Stimulated activated CD4-positive, alpha-beta T cell treated with anti-CD3 and anti-CD28 coated beads, Interleukin-15, amount 100 ng/mL, for 1 hour (primary cell): ENCODE measurements at places on chromosomes 5 and 9.

GRCh38 chr5:33936004-33936380 lies 194 bp upstream of the RXFP3 start:
- peak; percentile 18 for DNase-seq

- DNase-seq = no peak
Measured at GRCh38 chr9:35776018-35776417, 15.4 kb upstream of the NPR2 start.

GRCh38 chr5:177336112-177336511 lies 15.4 kb downstream of the LMAN2 start:
- no peak for DNase-seq

- peak; percentile 28 for DNase-seq
Measured at GRCh38 chr9:130433168-130433946, 11.4 kb upstream of the ASS1 start.

GRCh38 chr9:135711881-135712280 lies 9.9 kb downstream of the KCNT1 start:
- no peak for DNase-seq

- DNase-seq = no peak
Measured at GRCh38 chr9:136051837-136052471, 43.1 kb downstream of the NACC2 start.

GRCh38 chr9:14313378-14313940 lies 482 bp downstream of the NFIB start:
- no peak for DNase-seq

GRCh38 chr5:66620711-66621110 lies 24.5 kb downstream of the MAST4 start:
- no peak for DNase-seq

GRCh38 chr5:74146796-74147195 lies 493.7 kb downstream of the ENC1 start:
- no peak for DNase-seq

- DNase-seq = no peak
Measured at GRCh38 chr5:154331924-154332323, 113.9 kb upstream of the SAP30L start.

GRCh38 chr9:135878528-135879236 lies 28.7 kb downstream of the CAMSAP1 start:
- DNase-seq = no peak

DNA sequence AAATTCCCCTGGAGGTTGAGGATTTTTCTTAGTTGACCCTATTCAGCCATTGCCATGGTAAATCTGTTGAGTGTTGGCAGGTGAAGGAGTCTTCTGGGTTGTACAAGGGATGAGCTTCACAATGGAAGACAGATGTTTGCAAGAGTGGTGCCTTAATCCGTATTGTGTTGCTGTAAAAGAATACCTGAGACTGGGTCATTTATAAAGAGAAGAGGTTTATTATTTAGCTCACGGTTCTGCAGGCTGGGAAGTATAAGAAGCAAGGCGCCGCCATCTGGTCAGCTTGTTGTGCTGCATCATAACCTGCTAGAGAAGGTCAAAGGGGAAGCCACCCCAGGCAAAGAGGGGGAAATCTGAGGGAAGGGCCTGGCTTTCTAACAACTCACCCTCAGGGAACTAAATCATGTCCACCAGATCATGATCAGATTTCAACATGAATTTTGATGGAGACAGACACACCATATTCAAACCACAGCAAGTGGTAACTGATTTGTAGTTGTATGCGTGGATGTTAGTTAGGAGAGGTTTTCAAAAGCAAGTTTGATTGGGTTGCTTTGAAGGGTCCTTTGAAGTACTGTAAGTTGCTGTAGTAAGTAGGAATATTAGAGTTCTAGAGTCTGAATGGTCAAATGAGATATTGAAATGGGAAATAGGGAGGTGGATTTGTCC lies 2.5 kb downstream of the TNPO1 start:
- DNase-seq = peak; percentile 24

DNA sequence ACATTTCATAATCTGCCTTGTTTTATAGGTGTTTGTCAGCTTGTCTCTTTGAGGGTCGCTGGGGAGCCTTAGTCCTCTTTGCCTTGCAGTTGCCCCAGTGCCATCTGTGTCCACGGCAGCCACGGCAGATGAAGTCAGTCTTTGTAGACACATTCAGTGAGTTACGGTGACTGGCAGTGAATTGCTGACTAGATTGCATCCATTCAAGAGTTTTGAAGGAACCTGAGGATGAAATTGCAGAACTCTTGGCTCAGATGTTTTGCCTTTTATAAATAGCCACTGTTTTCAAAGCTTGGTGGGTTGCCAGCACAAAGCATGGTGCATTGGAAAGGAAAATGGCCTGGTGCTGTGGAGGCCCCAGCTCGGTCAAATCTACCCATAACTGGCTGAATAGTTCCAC lies 125.6 kb downstream of the TRIO start:
- no peak for DNase-seq

GRCh38 chr5:127012916-127013315 lies 17.4 kb downstream of the MARCHF3 start:
- no peak for DNase-seq

GRCh38 chr5:88734983-88735382 lies 148.0 kb downstream of the MEF2C start:
- no peak for DNase-seq

DNA sequence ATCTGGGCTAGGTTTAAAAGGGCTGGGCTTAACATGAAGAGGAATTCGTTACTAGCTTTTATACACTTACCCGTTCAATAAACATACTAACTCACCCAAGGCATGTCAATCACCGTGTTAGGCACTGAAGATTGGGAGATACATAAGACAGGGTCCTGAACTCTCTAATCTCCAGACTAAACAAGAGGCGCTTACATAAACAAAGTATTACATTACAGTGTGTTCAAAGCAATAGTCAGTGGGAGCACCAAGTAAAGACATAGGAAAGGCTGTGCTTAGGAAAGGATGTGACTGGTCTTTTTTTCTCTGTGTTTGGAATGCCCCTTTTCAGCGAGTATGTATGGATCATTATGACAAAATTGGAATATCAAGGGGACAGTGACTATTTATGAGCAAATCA lies 203.6 kb upstream of the ADRA1B start:
- DNase-seq = no peak

- DNase-seq = no peak
Measured at GRCh38 chr5:156532921-156533320, 206.0 kb downstream of the SGCD start.

DNA sequence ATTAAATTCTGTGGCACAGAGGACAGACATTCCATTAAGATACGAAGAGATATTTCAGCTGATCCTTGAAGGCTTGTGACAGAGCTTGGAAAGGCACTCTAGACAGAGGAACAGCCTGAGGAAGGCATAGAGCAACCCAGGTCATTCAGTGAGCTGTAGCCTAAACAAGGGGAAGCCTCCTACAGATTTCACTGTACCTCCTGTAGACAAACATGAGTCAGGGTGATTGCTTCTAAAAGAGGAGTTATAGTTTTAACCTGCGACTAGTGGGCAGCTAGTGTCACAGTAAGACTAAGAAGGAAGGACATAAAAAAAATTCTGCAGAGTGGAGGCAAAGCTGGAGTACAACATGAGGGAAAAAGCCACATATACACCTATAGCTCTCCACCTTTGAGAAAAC lies 43.5 kb upstream of the ANKDD1B start:
- DNase-seq = no peak

DNA sequence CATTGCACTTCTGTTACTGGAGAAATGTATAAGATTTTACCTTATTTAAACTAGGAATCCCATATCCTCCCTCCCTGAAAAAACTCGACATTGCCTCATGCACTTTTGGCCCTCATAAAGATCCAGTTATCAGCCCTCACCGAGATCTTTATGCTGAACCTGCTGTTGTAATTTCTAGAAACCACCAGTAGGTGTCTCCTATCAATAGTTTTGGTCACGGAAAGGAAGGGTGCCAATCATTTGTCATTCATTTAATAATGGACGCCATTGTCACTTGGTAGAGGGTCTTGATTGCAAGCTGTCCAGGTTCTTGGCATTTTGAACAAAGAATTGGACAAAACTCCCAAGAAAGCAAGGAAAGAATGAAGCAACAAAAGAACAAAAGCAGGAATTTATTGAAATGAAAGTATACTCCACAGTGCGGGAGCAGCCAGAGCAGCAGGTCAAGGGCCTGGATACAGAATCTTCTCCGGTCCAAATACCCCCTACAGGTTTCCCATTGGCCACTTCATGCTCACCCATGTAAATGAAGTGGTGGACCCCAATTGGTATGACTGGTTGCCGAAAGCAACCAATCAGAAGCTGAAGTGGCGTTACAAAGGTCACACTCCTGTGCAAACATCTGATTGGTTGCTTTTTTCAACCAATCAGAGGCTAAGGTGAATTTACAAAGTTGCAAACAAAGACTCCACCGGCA lies 524.3 kb downstream of the PSAT1 start:
- no peak for DNase-seq

GRCh38 chr9:114371973-114372917 lies 15.5 kb downstream of the AKNA start:
- no peak for DNase-seq

DNA sequence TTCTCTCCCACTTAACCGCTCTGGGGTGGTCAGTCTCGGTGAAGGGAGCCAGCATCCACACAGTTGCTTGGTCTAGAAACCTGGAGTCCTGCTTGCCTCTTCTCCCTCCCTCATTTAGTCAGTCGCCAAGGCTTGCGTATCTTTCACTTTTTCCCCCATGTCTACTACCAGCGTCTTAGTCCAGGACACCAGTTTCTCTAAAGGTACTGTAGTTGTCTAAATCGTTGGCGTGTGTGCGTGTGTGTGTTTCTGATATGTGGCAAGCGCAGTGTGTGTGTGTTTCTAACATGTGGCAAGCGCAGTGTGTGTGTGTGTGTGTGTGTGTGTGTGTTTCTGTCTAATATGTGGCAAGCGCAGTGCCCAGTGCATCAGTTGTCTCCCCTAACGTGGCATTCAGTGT lies 641 bp downstream of the ATP6V1G1 start:
- DNase-seq = no peak

- no peak for DNase-seq
Measured at GRCh38 chr9:129612123-129612522, 8.8 kb downstream of the C9orf50 start.

DNA sequence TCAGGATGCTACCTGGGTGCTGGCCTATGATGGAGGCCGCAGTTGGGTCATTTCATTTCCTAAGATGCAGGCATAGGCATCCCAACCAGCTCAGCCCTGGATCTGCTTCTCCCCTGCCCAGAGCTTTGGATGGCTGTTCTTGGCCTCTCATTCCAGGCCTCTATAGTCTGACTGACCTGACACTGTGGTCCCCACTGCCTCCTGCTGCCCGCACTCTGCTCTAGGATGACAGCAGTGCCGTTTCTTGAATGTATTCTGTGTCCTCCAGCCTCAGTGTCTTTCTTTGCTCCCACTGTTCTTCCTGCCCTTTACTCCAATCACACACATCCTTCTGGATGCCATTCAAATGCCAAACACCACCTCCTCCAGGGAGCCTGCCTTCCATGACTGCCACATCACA lies 235.7 kb downstream of the HSPA4 start:
- DNase-seq = no peak

DNA sequence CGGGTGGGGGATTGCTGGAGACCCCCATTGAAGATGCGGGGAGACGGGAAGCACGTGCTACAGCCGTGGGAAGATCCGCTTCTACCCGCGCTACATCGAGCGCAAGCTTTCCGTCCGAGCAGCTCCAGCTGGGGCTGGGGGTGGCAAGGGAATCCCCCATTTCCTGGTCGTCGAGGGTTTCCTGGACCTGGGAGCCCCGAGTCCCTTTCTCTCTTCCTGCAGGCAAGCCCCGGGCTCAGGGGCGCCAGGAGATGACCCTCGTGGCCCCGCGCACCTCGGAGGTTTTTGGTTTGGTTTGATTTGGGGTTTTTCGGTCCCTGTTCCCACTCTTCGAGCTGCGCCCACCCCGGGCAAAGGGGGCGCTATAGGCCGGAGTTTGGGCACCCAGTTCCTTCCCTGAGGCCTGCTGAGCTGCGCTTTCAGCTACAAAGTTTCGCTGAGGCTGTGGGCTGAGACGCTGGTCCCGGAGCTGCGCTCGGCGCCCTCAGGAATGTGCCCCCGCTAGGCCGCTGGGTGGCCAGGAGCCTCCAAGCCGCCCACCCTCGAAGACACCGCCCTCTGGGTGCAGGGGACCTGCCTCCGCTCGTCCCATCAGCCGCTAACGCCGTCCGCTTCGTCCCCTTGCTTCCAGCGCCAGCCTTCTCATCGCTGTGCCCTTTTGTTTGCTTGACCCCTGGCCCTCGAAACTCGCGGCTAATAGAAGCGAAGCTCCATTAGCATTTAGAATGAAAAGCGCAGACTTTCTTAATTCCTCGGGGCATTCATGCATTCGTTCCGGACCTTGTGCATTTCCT lies 2.9 kb downstream of the NR4A3 start:
- peak; percentile 49 for DNase-seq

DNA sequence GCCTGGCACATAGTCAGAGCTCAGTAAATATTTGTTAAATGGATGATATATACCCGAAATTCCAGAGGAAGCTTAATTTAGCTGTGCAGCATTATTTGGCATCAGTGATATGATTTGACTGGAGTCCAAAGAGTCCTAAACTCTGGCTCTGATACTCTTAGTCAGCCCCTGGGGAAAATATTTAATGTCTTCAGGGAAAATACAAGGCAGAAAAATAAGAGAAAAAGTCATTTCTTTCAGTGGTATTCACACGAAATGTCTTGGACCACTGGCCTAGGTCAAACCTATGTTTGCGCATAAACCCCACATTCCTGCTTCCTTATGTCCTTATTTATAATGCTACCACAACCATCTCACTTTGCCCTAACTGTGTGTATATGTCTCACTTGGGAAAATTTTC lies 23.8 kb downstream of the GLRA1 start:
- no peak for DNase-seq

DNA sequence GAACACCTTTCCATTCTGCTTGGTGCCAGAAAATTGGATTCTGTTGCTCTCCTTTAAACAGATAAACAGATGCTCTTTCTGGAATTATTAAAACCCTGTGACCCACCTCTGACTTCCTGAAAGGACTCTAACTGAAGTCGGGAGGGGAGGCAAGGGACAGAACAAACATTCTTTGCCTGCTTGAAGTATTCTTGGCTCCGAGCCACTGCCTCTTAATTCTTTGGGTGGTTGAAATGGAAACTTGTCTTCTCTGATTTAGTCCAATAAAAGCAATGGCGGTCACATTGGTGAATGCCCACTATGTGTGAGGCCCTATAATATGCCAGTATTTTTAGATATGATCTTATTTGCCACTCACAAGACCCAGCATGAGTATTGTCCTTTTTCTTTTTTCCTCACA lies 236.8 kb downstream of the SLIT3 start:
- DNase-seq = no peak

DNA sequence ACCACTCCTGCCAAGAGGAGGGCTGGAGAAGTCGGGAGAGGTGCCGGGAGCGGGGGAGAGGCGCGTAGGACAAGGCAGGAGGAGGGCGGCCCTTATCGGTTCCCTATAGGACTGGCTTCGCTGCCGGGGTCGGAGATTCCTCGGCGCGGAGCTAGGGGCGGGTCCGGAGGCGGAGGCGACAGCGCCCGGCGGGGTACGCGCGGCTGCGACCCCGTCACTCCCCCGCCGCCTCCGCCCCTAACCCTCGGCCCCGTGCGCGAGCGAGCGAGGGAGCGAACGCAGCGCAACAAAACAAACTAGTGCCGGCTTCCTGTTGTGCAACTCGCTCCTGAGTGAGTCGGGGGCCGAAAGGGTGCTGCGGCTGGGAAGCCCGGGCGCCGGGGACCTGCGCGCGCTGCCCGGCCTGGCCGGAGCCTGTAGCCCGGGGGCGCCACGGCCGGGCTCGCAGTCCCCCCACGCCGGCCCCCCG lies 2.0 kb downstream of the GLIS3 start:
- DNase-seq = no peak

GRCh38 chr5:175854231-175855040 lies 16.9 kb upstream of the CPLX2 start:
- no peak for DNase-seq
